ENCODE measurements at places on chromosomes 13 and 19.

DNA sequence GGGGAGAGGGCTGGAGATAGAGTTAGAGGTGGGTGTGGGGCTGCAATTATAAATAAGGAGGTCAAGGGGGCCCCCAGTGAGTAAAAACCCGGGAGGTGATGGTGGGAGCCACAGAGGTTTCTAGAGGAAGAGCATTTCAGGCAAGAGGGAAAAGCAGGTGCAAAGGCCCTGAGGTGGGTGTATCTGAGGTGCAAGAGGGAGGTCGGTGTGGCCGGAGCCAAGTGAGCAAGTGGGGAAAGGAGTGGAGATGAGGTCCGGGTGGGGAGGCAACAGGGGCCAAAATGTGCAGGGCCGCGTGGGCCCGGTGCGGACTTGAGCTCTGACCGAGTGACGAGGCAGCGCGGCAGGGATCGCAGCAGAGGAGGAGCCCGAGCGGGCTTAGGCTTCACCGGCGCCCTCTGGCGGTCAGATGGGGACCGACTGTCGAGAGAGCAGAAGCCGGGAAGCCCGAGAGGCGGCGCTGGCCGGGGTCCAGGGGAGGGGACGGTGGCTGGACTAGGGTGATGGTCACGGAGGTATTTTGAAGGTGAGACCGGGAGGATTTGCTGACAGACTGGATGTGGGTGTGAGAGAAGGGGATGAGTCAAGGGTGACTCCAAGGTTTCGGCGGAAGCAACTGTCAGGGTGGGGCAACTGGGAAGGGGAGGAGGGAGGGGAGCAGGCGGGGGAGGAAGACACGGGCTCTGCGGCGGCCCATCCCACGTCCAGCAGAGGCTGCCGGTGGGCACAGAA is 17.7 kb upstream of the SPACA4 start:
- peak; percentile 91 for DNase-seq

GRCh38 chr19:40415768-40416167 is 2.6 kb upstream of the PRX start:
- DNase-seq, result no peak

GRCh38 chr19:58182577-58182988 is 278 bp upstream of the ZNF274 start:
- DNase-seq, result no peak

DNA sequence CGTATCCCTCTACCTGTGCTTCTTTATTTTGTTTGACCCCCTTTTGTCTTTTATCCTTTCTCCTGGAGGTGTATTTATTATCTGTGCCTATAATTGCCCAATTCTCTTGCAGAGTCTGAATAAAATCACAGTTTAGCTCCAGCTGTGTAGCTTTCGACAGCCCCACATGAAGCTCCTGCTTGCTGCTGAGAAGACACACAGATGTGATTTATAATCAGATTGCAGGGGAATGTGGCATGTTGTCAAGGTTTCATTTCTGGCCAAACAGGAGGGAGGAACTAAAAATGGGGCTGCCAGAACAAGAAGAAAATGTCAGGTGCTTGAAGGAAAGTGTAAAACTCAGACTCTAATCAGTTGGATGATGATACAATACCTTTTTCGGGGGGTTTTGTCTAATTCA is 22.7 kb downstream of the CCNA1 start:
- DNase-seq, result no peak

DNA sequence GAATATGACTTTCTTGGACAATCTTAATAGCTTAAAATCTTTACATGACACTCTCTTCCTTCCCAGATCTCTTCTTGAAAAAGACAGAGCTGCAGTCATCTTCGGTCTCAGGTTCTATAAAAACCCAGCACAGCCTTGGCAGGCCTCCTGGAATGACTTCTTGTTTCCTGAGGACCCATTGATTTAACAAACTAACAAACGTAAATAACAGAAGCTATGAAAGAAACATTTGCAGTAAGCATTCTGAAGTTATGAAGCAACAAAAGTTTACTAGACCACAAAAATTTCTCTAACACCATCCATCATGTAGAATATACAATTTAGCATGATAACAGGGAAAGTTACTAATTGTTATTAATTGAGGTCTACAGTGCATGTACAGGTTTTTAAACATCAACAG is 62.8 kb upstream of the STARD13 start:
- no peak for DNase-seq

DNA sequence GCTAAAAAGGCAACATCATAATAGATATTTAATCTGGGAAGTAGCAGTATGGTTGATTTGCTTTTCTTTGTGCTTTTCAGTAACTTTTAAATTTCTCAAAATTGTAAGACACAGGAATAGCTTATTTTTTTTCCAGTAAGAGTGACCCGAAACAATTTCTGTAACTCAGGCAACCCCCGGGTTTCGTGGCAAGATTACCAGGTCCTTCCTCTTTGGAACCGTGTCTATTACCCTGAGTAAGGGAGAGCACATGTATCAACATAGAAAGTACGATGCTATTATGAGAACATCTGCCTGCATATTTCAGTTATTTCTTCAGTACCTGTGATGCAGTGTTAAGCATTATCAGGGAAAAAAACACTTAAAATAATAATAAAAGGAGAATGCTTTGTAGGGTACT is 64.1 kb downstream of the DOCK9 start:
- DNase-seq, result no peak

GRCh38 chr13:110767476-110767875 is 54.0 kb downstream of the ING1 start:
- DNase-seq, result no peak

GRCh38 chr19:45251452-45252354 is 632 bp downstream of the MARK4 start:
- DNase-seq, result no peak

DNA sequence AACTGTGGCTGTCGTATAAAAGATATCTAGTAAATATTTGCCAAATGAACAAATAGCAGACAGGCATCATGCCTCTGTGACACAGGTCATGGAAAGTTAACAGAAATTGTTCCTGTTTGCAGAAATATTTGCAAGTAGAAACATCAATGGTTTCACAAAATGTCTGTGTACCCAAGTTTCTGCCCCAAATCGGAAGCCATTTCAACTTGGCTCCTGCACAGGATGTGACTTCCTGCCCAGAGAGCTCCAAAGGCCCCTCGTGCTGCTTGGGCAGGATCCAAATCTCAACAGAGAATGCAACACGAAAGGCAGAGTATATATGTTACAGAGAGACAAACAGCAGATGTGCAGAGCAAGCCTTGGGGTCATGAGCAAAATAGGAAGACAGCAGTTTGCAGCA is 95.5 kb upstream of the SERP2 start:
- no peak for DNase-seq

GRCh38 chr13:67023130-67023876 is 206.8 kb downstream of the PCDH9 start:
- DNase-seq, result peak; percentile 25

DNA sequence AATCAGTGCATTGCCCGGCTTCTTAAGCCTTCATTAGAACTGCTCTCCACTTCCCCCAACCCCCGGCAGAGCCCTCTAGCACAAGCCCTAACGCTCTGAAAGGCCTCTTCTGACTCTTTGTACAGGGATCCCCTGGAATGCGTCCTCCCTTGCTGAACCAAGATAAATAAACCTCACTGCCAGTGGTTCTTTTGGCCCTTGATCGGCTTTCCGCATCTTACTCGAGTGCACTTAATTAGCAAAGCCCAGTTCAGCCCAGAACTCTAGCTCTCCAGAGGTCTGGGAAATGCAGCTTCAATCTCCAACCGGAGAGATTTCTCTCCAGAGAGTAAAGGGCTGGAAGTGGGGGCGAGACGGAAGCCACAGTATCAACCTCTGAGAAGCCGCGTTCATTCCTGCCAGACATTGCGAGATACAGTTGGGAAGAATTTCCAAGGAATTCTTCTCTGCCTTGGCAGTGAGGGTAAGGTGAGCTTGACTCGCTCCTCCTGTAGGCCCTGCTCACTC is 8.7 kb upstream of the ZNF444 start:
- DNase-seq, result no peak

DNA sequence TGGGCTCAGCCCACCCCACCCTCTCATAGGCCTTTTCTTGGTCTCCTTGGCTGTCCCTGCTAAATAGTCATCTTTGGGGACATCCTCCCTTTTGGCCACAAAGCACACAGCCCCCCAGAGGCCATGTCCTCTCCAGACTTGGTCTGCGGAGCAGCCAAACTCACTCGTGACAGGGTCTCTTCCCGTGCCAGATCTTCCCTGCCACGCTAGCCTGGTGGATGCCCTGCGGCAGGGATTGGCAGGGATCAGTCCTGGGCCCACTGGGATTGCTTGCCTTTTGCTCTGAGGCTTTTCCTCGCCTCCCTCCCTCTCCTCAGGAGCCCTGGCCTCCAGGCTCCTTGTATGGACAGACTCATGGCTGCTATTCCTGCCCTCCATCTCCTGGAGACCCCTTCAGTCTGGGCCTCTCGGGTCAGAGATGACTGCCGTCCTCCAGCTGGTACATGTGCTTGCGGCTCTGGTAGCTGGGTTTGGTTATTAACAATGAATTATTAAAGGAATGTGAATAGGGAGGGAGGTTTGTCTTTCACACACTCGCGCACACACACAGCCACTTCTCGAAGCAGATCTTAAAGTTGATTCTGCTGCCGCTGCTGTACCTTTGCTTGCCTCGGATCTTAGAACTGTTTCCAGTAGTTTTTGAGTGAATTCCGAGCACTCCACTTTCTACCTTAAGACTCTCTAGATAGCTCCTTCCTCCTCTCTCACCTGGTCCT is 45.1 kb downstream of the NFIX start:
- no peak for DNase-seq

DNA sequence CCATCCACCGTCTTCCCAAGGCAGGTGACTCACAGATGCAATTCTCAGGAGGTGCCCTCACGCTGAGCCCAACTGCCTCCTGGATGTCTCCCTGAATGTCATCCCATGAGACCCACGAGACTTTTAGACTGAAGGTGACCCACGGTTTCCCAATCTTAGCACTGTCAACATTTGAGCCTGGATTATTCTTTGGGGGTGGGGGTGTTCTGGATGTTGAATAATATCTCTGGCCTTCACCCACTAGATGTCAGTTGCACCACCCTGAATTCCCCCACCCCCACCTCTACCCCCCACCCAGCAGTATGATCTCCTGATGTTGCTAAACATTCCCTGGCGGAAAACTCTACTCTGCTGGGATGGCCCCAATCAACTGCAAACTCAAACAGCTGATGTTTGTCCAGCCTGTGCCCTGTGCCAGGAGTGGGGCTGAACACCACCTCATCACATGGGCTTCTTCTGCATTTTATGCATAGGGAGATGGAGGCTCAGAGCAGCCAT is 2.2 kb upstream of the CYP4F22 start:
- no peak for DNase-seq

DNA sequence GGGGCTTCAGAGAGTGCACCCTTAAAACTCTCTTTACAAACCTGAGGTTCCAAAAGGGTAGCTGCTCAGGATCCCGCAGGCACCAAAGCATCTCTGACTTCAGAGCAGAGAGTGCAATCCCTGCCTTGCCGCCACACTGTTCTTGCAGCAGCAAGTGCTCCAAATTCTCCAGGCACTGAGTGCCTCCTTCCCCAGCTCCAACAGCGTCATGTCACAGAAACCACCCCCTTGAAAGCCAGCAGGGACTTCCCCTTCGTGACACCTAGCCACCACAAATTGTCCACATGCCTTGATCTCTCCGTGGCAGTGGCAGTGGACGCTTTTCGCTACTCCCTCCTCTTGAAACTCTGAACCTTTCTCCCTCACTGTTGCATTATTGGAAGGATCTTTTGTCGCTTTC is 39.9 kb downstream of the MBNL2 start:
- no peak for DNase-seq

DNA sequence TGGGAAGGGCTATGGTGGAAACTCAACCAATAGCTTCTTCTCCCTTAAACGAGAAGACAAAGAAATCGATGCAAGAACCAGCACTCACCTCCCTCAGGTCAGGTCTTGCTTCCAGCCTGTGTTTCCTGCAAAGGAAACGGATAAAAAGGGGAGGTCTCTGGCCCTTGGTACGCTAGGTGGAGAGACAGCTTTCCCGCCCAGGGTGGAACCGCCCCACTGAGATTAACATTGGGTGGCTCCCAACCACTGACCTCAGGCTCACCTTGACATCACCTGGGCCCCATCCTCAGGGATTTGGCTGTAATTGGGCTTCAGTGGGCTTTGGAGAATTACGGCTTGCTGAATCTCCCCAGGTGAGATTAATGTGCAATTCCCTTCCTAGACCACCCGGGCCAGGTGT is at the start of gene NLRP7:
TSS of gene NLRP7 (minus strand) at position 150 of the 400 bp plus-strand sequence.
- peak; percentile 51 for DNase-seq

GRCh38 chr13:109773276-109773675 is 13.1 kb downstream of the IRS2 start:
- DNase-seq, result no peak

GRCh38 chr13:45384474-45385174 is 33.5 kb downstream of the SLC25A30 start:
- DNase-seq, result no peak

DNA sequence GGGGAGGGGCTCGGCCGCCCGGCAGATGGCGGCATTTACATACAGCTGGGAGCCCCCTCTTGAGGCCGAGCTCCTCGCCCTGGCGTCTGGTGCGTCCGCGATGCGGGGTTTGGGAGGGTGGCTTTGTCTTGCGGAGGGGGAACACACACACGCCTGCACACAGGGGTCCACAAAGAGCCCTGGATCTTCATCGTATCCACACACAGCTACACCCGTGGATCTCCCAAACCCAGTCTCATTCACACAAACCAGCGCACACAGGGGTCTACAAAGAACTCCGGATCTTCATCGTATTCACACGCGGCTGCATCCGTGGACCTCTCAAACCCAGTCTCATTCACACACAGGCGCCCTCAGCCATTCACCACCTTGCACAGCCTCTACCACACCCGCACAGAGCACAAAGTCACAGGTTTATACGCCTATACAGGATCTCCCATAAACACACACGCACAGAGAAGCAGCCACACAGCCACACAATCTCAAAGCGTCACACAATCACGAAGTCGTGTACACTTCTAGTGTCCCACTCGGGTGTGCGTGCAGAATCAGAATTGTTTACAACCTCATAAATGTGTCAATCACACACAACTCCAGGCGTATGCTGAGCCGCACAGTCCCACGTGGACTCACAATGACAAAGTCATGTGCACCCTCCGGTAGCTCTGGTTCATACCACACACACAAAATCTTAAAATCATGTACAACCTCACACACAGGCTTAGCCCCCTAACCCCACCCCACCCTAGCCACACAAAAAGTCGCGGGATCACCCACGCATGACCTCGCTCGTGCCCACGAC is 550 bp upstream of the DLL3 start:
- peak; percentile 95 for DNase-seq

- no peak for DNase-seq
These were observed 113.5 kb upstream of the EDNRB start for GRCh38 chr13:78032132-78032531.

DNA sequence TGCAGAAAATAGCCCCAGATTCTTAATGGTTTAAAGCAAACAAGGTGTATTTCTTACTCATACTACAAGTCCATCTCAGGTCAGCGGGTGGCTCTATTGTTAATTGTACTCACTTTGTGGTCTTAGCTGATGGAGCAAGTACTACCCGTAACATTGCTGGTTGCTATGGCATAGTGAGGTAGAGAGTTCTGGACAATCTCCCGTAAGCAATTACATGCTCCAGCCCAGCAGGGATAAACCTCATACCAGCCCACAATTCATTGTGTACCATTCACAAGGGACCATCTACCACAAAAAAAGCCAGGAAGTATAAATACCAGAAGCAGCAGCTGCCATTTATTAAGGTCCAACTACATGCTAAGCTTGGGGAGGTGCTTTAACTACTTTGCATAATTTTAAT is 167.1 kb downstream of the PCDH9 start:
- DNase-seq, result no peak

- no peak for DNase-seq
These were observed 17.7 kb downstream of the ZNF763 start for GRCh38 chr19:11982526-11982925.

All from H9 (cell line).